ENCODE measurements at places on chromosomes 3 and 15.

DNA sequence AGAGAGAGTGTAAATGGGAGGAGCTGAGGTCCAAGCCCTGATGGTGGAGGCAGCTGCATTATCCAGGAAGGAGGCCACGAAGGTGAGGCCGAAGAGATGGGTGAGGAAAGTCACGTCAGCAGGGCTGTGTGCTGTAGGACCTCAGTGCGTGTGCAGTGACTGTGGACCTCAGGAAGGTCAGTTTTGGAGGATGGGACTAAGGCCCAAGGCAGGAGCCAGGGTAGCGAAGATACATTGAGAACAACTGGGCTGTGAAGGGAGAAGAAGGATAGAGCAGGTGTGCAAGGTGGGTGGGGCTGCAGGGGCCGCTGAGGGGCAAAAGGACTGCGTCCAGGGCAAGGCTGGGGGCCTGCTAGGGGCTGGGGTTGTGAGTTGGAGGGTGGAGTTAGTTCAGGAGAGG lies 4.9 kb downstream of the KLHL40 start:
- DNase-seq, result no peak

DNA sequence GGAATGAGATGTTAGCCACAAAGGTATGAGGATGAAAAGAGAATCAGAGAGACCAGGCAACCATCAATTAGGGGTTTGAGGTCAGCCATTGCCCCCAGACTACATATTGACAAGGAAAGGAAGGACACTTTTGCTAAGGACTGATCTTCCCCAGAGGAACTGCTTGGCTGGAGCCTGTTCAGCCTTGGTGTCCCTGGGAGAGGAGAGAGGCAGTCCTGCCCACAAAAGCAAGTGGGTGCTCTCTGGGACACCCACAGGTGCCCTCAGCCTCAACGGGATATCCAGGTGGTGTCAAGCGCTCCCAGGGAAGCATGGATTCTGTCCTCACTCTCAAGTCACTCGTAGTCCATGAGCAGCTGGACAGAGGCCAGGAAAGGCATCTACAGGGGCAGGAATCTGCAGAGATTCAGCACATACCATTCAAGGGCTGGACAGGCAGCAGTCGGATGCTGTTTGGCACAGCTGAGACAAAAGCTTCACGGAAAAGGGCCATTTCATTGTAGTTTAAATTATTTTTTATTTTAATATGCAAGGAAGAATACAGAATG lies 166.2 kb downstream of the UACA start:
- DNase-seq, result no peak

GRCh38 chr3:134838599-134838998 lies 43.5 kb downstream of the EPHB1 start:
- no peak for DNase-seq

GRCh38 chr15:68817304-68818065 lies 3.2 kb downstream of the ANP32A start:
- DNase-seq, result peak; percentile 79

- DNase-seq, result no peak
Measured at GRCh38 chr3:172982736-172983364, 158.2 kb downstream of the SPATA16 start.

- DNase-seq, result no peak
Measured at GRCh38 chr3:153137626-153138025, 24.4 kb upstream of the RAP2B start.

DNA sequence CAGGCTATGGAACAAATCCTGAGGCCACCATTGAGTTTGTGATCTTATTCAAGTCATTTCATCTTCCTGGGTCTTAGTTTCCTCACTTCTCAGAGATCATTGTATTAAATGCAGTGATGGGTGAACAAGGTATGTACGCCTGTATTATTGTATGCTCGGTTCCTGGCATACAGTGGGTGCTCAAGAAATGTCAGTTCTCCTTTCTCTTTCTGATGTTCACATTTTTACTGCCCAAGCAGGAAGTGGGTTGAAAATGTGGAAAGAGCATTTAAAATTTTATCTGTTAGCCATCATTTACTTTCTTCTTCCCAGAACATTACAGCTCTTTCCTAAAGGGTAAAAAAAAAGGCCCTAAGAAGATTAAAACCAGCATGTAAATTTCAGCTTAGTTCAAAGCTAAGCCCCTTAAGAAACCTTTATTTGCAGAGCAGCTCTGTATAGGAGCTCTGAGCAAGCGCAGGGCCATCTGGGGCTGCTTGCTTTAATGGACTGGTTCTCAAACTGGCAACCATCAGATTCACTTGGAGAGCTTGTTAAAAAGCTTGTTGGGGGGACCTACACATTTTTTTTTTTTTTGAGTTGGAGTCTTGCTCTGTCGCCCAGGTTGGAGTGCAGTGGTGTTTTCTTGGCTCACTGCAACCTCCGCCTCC lies 179.4 kb downstream of the CHST2 start:
- no peak for DNase-seq

DNA sequence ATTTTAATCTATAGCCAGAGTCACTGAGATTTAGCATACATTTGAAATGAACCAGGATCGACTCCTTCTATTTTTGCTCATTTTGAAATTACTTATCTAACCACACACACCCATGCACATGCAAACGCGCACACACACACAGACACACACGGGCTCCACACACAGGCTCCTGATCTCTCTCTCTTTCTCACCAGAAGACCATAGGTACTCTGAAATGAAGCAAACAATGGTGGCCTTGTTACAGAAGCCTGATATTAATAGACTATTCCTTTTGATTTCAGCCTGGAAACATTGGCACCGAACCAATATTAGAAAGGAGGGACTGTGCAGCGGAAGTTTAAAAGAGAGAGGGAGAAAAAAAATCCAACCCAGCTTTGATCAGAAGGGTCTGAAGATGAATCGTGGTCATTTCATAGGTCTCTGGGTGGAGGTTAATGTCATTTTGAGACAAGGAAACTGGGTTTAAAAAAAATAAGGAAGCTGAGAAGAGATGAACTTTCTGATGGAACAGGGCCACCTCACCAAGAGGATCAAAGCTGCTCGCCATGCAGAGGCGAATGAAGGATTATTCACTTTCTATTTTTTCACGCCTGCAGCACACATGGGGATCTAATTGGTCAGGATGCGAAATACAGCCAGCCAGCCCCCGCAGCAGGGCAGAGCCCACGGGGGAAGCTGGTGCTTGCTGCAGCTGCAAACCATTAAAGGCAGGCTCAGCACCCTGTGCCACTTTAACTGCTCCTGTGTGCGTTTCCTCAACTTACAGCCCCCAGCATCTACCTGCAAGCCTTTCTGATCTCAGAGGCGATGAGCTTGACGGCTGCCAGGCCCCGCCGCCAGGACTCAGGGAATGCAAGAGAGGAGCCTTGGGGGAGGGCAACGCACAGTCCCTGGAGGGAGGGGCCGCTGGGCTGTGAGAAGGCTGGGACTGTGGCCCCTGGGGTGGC lies 88.8 kb downstream of the HES1 start:
- no peak for DNase-seq

GRCh38 chr3:188133219-188133618 lies 20.7 kb upstream of the LPP start:
- no peak for DNase-seq

GRCh38 chr15:66482539-66482938 lies 15.0 kb downstream of the SNAPC5 start:
- no peak for DNase-seq

- no peak for DNase-seq
Measured at GRCh38 chr3:64932666-64933342, 245.0 kb upstream of the ADAMTS9 start.

- no peak for DNase-seq
Measured at GRCh38 chr3:71987828-71988227, 202.9 kb upstream of the PROK2 start.

DNA sequence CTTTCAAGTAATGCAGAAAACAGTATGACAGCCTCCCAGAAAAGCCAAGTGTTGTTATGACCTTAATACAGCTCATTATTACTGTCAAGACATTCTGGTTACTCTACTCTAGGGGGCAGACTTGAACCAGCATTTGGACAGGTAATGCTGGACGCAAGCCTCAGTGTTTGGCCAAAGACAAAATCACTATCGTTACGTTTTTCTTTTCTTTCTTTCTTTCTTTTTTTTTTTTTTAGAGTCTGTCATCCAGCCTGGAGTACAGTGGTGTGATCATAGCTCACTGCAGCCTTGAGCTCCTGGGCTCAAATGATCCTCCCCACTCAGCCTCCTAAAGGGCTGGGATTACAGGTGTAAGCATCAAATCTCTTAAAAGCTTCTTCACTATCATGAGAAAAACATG lies 29.4 kb upstream of the TMEM45A start:
- peak; percentile 70 for DNase-seq

DNA sequence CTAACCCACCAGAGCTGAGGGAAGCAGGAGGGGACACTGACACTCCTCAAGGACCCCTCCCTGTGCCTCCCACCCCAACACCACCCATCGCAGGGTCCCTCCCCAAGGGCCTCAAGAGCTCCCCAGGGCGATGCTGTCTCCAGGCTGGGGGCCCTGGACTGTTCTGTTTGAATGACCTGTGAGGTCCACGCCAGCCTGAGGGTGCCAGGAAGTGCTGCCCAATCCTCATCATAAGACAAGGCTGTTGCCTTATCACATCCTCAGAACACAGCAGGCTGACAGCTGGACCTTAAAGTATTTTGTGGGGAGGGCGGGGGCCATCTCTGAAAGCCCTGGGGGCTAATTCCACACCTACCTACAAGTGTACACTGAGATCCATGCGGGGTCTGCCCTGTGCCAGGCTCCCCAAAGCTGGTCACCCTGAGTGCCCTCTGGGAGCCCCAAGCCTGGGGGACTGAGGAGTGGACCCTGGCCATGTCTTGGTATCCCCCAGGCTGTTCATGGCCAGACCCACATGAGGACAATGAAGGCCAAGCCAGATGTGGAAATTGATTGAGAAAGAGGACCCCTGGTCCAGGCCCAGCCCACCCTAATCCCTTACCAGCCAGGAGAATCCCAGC lies 23.8 kb upstream of the GOLGA6C start:
- DNase-seq, result no peak

GRCh38 chr3:130323503-130323902 lies 22.0 kb upstream of the COL6A5 start:
- no peak for DNase-seq

GRCh38 chr15:62945760-62946159 lies 96.8 kb upstream of the TPM1 start:
- no peak for DNase-seq

- DNase-seq, result no peak
Measured at GRCh38 chr3:102687851-102688555, 253.2 kb downstream of the ZPLD1 start.

DNA sequence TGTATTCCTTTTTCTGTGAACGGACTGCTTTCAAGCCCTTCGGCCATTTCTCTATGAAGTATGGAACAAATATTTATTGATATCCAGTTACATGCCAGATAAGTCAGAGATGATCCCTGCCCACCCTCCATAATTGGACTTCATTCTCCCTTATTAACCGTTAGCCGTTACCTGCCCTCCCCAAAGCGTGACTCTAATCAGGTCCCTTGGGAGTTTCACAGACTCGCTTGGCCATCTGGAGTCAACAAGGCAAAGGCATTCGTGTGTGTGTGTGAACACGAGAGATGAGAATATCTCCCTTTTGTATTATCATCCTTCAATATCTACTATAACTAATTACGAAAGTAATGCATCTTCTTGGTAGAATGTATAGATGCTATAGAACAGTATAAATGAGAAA lies 314.5 kb downstream of the TLE3 start:
- DNase-seq, result no peak

DNA sequence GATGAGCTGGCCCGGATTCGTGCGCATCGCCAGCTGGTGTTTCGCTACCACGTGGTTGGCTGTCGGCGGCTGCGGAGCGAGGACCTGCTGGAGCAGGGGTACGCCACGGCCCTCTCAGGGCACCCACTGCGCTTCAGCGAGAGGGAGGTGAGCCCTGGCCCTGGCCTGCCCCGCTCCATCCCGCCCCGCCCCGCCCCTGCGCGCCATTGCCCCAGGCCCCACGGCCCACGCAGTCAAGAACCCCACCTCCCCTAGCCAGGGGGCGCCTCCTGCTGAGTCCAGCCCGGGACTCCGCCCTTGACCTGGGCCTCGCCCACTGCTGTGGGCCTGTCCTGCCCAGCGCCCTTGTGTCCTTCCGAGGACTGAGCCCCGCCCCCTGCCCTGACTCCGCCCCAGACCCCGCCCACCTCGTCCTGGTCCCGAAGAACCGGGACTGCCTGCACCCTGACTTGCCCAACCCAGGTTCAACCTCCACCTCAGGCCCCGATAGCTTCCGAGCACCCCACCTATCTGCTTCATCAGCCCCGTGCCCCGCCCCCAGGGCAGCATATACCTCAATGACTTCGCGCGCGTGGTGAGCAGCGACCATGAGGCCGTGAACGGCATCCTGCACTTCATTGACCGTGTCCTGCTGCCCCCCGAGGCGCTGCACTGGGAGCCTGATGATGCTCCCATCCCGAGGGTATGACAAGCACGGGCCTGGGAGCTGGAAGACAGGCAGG lies 14.8 kb downstream of the NT5DC2 start:
- no peak for DNase-seq

DNA sequence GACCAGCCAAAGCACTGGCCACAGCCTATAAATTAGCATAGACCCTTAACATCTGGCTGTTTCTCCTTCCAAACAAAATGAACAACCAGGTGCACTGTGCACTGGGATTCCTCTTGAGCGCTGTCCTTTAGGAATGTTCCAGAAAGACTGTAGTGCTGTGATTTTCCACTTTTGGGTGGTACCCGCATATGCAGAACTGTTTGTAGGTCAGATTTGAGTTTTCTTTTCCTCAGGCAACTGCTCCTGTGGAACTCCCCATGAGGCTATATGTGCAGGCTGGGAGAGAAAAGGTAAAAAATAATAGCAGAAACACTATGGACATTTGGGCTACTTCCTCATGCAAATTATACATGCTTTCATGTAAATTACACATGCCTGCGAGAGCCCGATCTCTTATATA lies 139.1 kb downstream of the CHST2 start:
- DNase-seq, result no peak

DNA sequence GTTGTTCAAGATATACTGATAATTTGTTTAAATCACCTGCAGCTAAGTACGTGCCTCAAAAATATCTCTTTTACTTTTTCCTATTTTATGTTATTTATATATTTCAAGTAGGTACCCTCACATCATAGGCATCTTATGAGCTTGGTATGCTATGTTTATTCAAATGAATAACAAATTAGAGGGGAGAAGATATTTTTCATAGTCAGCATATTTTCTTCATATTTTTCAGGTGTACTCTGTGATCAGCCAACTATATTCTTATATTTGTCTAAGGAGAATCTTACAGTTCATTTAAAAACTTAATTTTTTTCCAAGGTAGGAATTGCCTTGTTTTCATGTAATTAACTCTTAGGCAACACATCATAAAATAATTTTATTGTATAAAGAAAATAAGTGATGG lies 421.1 kb upstream of the GRM7 start:
- DNase-seq, result no peak

- no peak for DNase-seq
Measured at GRCh38 chr15:62625429-62626033, 417.0 kb upstream of the TPM1 start.

- no peak for DNase-seq
Measured at GRCh38 chr3:152458376-152459117, 189.8 kb downstream of the MBNL1 start.

DNA sequence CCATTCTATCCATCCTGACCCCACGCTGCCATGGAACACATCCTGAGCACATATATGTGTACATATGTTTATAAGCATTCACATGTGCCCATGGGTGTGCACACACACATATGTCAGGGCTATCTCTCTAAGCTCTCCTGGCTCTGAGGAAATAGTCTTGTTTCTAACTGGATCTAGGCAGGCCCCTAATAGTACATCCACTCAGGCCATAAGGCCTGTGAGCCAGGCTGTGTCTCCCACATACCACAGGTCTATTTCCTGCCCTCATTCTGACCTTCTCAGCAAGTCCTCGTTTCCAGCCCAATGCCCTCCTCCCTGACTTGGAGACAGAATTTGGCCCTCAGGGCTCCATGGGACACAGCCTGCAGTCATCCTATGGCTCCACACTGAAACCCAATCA lies 284.8 kb upstream of the CTNNB1 start:
- no peak for DNase-seq

GRCh38 chr15:51183076-51183475 lies 88.4 kb upstream of the TNFAIP8L3 start:
- DNase-seq, result no peak
